ENCODE measurements at places on chromosomes 12 and 14.

GRCh38 chr12:103268831-103269514, 226.8 kb downstream of the C12orf42 start:
- no peak for DNase-seq

DNA sequence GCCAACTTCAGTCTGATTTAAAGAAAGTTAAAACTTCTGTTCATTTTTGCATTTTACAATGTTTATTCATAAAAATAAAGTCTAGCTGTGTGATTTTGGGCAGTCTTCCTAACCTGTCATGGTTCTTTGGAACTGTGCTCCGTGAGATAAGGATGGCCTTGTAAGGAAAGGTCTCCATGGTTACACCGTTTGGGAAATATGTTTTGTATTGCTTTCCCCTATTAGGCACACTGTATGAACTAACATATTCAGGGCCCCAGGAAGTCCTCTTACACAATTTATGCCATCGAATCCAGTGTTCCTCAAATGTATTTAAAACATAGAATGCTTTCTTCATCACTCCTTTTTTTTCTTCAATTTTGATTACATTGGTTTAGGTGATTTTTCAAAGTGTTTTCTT, 54.5 kb downstream of the APAF1 start:
- no peak for DNase-seq

DNA sequence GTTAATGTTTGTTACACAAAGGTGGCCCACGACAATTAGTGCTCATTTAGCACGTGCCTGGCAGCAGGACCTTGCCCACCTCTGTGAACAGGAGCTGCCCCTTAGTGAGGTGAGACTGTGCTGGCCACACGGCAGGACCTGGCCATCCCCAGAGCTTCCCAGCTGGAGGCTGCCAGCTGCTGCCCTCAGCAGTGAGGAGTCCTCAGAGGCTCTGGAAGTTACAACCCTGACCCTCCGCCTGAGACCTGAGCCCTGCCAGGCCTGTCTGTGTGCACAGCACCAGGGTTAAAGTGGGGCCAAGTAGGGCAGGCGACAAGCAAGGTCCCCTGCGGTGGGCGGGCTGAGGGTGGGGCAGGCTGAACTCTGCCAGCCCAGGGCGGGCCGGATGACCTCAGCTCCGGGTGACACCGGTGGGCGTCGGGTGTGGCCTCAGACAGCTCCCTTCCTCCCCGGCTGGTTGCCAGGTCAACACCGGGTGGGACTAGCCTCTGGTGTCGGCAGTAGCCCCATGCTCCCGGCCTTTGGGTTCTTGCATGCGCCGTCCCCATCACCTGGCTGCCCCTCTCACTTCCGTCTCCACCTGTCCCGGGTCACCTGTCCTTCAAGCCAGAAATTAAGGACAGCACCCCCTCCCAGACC, 9.2 kb upstream of the LBHD2 start:
- peak; percentile 37 for DNase-seq

GRCh38 chr12:3214526-3215365, 137.6 kb downstream of the TSPAN9 start:
- no peak for DNase-seq

DNA sequence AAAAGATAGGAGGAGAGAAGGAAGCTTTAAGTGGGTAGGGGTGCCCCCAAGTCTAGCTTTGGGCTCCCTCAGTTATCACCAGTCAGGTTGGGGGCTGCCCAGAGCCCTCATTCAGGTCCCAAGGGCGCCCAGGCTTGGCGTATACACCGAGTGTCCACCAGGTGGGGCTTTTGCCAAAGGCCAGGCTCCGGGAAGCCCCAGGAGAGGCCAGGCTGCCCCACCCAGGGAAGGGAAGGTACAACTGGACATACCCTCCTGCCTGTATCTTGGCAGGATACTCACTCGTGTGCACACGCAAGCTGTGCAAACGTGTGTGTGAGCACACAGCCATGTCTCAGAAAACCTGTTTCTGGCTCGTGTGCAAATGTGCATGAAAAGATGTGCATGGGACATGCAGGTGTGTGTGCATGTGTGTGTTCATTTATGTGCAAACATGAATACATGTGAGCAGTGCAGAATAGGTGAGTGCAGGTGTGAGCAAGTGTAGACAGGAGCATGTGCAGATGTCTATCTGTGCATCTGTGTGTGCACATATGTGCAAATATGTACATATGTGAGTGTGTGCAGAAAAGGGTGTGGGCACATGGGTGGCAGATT, 103.9 kb upstream of the MYL2 start:
- no peak for DNase-seq
